Activated B cell treated with CpG ODN at 0.5 μM for 24 hours (primary cell): ENCODE measurements at places on chromosomes 1 and 21.

DNA sequence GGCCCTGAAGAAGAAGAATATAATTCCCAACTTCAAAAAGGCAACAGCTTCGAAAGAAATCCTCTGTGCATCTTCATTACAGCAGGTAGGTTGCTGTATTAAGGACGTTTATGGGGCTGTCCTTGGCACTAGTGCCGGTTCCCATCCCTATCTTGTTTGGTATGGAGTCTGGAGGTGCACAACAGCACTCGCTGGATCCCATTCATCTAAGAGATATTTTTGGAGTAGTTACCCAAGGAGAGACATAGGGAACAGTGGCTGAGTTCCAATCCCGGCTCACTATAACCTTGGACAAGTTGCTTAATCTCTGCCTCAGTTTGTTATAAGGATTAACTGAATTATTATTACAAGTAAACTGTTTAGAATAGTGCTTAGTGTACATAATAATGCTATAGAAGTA is 106.4 kb downstream of the TRABD2B start:
- DNase-seq, result no peak

DNA sequence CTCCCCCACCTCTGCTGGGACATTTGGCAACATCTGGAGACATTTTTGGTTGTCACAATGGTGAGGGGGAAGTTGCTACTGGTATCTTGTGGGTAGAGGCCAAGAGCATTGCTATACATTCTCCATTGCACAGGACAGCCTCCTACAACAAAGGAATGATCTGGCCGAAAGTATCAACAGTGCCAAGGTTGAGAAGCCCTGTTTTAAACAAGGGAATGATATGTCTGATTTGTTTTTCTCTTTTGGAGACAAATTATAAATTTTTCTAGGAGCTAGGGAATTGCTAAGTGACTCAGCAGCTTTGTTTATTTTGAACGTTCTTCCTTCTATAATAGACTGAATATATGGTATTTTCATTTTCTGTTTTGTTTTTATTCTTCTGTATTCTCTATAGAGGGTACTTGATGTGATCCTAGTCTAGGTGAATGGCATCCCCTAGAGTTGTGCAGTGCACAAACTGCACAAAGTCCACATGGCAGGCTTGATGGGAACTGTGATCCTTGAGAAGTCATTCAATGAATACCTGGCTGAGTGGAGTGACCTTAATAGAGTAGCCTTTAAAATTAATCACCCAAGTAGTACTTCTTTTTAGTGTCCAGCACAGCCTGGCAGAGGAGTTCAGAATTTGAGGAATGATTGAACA is 288.6 kb upstream of the USP24 start:
- DNase-seq, result no peak

DNA sequence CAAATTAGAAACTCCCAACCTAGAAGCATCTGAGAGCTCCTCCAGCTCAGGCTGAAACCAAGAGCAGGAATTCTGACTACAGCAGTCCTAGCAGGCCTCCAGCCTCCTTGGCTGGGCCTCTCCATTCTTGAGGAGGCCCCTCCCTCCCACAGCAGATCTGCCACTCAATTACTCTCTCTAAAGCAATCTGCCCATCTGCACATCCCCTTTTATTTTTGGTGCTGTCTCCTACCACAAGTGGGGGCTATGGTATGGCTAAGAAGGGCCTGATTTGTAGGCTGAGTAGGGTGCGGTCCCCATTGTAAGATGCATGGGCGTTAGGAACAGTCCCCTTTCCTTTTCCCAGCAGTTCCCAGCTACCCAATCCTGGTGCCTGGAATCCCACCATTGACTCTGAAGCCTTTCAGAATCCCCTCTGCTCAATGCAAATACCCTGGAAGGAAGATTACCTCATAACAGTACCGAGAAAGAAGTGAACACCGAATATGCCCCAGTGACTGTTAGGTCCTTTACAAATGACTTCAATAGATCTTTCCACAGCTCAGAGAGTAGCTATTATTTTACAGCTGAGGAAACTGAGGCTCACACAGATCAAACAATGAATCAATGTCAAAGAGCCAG is 11.6 kb upstream of the TTC39A start:
- no peak for DNase-seq

DNA sequence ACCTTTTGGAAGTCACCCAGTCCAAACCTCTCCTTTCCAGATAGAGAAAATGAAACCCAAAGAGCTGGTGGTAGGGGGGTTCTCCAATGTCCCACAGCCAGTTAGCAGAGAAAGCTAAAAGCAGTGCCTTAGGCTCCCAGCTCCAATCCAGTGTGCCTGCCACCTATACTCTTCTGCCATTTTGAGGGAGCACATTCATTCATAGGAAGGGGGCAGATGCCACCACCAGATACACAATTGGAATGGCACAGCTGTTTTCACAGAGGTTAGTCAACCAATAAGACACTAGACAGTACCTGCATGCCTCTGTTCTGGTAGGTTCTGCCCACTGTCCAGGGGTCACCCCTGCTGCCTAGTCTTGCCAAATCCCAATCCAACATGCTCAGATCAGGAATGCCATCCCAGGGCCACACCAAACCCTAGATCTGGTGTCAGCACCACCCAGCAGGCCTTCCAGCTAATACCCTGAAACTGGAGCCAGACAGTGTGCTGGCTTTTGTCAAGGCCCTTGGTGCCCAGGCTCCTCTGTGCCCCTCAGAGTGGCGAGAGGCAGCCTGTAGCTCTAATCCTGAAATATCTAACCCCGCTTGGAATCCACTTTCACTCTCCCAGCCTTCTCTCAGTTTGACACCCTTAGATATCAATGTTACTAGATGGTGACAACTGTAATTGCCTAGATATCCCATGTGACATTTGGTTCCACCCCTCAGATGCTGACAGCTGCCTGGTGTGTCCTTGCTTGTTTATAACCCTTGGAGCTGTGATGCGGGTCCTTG is 178.6 kb downstream of the TGFBR3 start:
- DNase-seq, result no peak

- no peak for DNase-seq
These were observed 148.2 kb downstream of the RWDD3 start for GRCh38 chr1:95382000-95382786.

- no peak for DNase-seq
These were observed 136.1 kb upstream of the HOOK1 start for GRCh38 chr1:59678493-59679228.

- DNase-seq, result no peak
These were observed 147.7 kb upstream of the IVNS1ABP start for GRCh38 chr1:185464777-185465176.

- DNase-seq, result no peak
These were observed 38.3 kb downstream of the ELK4 start for GRCh38 chr1:205593532-205593931.

- DNase-seq, result no peak
These were observed 12.4 kb downstream of the SELL start for GRCh38 chr1:169698976-169699375.

GRCh38 chr1:118993700-118994026 is 5.5 kb upstream of the TBX15 start:
- DNase-seq, result no peak

GRCh38 chr1:167330601-167331293 is 110.1 kb downstream of the POU2F1 start:
- no peak for DNase-seq

GRCh38 chr1:54499360-54500106 is 48.5 kb upstream of the ACOT11 start:
- no peak for DNase-seq

DNA sequence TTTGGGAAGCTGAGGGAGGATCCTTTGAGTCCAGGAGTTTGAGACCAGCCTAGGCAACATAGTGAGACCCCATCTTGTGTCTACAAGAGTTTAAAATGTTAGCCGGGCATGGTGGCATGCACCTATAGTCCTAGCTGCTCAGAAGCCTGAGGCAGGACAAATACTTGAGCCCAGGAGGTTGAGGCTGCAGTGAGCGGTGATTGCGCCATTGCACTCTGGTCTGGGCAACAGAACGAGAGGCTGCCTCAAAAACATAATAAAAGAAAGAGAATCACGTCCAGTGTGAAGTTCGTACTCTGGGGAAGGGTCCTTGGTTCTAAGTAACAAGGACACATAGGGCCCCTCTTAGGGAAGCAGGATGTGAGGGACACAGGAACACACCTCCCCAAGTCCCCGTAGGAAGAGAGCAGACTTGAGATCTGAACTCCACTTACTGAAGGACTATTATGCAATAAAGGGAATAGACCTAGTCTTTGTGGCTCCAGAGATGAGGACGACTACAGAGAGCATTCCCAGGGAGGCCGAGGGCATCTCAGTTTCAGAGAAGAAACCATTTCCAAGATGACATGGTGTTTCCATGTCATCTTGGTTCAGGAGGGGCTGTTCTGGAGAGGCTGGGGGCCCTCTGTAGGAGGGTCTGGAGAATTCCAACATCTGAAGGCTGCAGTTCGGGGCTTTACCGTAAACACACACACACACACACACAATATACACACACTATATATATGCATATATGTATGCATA is 10.8 kb upstream of the ENO1 start:
- DNase-seq, result no peak

DNA sequence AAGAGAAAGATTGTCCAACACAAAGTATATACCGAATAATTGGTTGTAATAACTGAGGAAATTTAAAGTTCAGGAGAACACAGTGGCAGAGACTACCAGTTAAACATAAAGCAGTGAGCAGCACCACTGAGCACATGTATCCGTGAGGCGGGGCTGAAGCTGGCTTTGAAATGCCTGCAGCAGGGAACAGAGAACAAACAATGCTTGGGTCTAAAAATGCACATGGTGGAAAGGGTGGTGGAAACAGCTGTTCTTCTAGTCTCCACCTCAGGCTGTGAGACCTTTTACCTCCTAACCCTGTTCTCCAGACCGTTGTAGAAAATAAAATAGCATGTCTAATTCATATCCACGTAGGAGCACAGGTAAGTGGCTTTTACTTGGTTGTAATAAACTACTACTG is 7.7 kb upstream of the GNG4 start:
- DNase-seq, result no peak

- no peak for DNase-seq
These were observed 102.4 kb upstream of the SERBP1 start for GRCh38 chr1:67532452-67533216.

DNA sequence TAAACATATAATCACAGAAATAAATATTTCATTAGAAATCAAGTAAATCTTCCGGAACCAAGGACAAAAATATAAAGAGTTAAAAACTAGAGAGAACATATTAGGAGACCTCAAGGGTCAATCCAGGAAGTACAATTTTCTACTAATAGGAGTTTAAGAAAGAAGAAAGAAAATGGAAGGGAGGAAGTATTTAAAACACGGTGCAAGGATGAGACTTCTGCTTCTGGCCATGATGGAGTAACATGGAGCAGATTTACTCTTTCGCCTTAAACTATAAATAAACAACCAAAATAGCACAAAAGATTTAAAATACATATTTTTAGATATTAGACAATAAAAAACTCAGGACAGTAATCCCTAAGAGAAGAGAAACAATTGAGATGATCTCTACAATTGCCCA is 12.6 kb upstream of the IFNAR1 start:
- no peak for DNase-seq

DNA sequence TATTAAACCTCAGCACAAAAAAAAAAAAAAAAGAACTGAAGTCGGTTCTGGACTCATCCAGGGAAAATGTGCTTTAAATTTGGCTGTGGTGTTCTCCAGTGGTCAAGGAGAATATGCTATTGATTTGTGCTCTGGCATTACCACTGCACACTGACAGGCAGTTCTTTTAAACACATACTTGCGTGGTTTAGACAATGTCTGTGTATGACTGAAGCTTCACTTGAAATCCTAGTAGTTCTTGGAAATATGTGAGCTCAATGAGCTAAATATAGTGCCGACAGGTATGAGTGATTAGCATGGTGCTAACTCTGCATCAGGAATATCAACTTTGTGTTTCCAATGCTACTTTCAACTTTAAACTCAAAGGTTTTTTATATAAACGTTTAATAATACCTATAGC is 415.6 kb downstream of the SMYD3 start:
- no peak for DNase-seq

- no peak for DNase-seq
These were observed 1.1 kb upstream of the PKP1 start for GRCh38 chr1:201282216-201282615.

DNA sequence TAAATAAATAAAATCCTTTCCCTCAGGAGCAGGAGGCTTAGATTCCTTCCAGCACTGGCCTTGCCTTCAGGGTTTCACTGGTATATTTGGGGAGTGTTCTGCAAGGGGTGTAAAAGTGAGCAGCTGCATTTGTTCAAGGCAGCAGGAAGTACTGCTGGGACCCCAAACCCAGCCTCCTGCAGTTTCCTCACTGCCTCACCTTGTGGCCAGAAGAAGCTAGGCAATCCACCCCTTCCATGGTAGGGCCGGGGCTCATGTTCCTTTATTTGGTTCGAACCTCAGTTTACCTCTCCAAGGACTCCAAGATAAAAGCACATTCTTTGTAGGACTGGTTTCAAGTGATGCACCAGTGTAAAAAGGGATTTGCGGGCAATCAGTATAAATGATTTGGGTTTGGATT is 21.0 kb upstream of the CFAP126 start:
- DNase-seq, result no peak

GRCh38 chr1:110674337-110675059 is at the start of gene KCNA3:
TSS of gene KCNA3 (minus strand) at chr1:110674940. CDS start at chr1:110674809, 131 bp downstream.
- peak; percentile 68 for DNase-seq

DNA sequence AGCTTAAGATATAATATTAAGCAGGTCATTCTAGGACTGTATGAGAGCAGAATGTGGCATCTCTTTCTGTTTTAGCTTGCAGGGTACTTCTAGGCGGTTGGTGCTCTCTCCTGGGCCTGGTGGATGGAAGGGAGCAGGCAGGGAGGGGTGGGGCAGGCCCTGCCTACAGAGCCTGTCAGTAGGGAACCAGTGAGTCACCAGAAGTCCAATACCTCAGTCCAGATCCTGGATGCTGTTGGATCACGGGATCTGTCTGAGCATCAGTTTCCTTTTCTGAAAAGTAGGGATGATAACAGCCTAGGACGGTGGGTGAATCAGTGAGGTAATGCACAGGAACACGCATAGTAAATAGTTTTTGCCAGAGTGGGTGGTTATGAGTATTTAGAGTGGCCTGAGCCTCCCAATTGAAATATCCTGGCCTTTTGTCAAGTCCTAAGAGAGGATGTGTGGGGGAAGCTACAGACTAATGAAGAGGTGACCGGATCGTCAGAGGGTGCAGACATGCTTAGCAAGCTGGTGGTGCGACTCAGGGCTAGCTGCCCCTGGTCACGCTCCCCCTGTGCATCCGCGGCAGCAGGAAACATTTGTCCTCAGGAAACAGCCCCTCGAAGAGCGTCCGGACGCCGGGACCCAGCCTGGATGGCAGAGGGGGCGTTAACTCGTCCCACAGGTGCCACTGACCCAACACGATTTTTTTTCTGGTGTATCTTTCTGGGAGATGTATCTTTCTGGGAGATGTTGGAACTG is 23.9 kb downstream of the NAV1 start:
- no peak for DNase-seq

DNA sequence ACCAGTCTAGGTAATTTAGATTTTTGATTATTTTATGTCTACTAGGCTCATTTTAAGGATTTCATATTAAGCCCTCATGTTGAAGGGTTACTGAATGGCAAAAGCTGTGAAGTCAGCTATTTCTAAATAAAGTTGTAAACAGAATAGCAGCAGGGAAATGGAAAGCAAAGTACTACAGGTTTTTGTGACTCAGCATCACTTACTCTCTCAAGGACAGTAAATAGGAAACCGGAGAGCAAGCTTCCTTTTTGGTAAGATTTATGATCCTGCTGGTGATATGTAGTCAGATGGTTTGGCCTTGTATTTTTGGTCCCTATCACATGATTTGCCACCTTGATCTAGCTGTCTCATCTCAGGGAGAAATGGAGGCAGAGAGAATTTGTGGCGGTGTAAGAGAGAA is 226.0 kb downstream of the RPS6KC1 start:
- no peak for DNase-seq
